CD4-positive, alpha-beta T cell treated with Interleukin-1 beta for 1 hour (primary cell): ENCODE measurements at places on chromosomes 11 and 22.
A peak's percentile ranks its signal among the peaks of the same experiment; 100 is the strongest.

DNA sequence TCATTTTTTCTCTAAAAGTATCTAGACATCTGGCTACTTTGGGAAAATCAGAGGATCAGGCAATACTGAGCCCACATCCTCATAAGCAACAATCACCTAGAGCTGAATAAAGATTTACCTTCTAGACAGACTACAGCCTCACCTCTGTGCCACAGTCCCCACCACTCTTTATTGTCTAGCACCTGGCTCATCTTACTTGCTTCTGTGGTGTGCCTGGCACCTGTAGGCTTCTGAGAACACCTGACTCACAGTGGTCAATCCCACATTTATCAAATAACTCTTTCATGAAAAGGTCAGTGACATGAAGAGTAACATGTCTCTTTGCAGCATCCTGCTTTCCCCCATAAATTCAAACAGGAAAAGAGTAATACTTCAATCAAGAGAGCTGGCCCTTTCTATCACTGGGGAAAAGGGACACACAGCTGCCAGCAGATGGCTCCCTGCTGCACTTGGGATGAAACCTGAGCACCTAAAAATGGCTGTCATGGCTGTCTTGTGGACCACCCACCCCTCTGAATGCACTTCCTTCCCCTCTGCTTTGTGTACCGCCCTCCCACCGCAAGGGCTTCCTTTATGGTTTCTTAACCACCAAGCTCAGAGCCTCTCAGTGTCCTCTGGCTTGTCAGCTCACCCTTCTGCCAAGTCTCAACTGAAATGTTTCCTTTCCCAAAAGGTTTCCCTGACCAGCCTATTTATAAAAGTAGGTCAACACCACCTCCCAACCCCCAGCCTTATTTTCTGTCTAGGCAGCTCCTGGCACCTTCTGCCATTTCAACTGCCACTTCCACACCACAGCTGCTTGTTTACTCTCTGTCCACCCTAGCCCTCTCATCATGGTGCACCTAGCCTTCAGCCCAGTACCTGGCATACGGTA, 9.3 kb downstream of the TFIP11 start:
- peak; percentile 74 for DNase-seq

- DNase-seq: no peak
Observed at GRCh38 chr11:117949062-117949461, 19.9 kb upstream of the TMPRSS13 start.

GRCh38 chr22:23791738-23792645, 5.2 kb downstream of the SMARCB1 start:
- DNase-seq: no peak

- DNase-seq: no peak
Observed at GRCh38 chr22:42462016-42462415, 29.8 kb upstream of the NFAM1 start.

GRCh38 chr22:42714768-42715390, 5.8 kb downstream of the A4GALT start:
- DNase-seq: no peak

- no peak for DNase-seq
Observed at GRCh38 chr11:128906185-128907050, 15.3 kb downstream of the KCNJ5 start.

DNA sequence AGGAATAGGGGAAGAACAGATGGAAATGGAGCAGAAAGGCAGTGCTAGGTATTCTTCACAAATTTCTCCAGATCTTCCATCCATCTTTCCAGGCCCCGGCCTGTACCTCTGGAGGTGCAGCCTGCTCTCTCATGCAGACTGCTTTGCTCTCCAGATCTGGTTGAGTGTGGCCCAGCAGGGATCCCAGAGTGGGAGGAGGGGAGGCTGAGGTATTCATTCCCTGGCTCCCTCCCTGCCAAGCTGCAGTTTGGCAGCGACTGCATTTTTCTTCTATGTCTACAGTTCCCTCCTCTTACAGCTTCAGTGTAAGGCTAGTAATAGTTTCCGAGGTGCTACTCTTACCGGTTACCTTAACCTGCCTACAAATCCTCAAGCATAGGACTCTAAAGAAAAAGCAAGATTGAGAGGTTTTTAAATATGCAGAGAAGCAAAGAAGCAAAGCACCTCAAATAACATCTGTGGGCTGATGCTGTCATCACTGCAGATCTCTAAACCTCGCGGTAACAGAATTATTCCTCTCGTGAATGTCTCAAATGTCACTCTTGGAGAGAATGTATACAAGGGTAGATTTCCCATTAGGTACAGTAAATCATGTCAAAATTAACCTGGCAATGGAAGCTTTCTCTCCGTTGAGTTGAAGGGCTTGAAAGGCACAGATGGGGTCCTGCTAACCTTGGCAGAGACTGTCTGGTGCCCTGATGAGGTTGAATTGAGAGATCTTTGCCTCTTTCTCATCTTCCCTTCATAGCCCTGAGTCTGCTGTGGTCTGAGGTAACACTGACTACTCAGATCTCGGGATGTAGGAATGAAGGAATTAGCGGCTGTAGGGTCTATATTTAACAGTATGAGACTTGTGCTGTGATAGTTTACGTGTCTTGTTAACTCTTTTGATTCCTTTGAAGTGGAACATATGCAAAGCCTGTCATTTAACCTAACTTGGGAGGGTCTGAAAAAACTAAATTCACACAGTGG, 297.9 kb upstream of the C11orf87 start:
- DNase-seq: no peak

- DNase-seq: no peak
Observed at GRCh38 chr22:38753948-38754750, 1.6 kb downstream of the SUN2 start.
